ENCODE measurements at places on chromosomes 11 and 22. TPM values are rescaled to one million over a fixed set of nuclear protein-coding genes. Genes with fewer than 3 reads are reported as not detected.

DNA sequence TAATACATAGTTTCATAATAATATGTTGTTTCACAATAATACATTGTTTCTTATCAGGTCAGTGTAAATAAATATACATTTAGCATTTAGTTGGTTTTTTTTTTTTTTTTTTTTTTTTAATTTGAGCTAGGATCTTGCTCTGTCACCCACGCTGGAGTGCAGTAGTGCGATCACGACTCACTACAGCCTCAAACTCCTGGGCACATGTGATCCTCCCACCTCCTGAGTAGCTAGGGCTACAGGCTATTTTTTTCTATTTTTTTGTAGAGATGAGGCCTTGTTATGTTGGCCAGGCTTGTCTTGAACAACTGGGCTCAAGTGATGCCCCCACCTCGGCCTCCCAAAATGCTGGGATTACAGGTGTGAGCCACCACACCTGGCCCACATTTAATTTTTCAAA, 43.5 kb downstream of the MIAT start:
- DNase-seq = no peak

- DNase-seq = no peak
Measured at GRCh38 chr22:42446151-42446550, 13.9 kb upstream of the NFAM1 start.

RAB39A gene
- not detected for total RNA-seq

DNA sequence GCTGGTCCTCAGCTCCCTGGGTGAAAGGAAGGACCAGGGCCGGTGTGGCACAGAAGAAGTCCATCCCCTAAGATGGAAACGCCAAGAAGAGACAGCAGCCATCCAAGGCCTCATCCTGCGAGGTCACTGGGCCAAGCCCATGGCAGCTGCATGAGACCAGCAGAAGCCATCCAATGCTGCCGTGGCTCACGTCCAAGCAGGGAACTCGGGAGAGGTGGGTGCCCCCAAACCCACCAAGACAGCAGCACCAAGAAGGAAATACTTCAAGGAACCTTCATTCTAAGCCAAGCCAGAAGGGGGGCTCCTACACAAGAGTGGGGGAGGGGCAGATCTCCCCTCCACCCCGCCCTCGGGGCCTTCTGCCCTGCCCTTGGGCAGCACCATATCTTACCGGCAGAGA, 49.6 kb downstream of the IGSF9B start:
- DNase-seq = no peak

DNA sequence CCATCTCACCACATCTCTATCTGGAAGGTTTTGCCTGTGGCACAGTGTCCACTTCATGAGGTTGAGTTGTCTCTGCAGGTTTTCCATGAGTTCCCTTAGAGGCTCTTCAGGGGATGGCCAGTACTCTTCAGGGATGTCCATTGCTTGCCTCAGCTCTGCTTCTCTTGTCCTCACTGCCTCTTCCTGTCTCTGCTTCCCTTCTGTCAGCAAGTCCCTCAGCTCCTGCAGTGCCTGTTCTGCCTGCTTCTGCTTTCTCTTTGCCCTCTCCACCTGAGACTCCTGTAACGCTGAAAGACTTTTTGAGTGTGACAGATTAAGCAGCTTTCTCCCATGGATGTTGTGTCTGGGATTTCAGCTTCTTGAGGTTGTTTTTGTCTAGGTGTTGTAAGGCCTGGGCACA, 38.2 kb upstream of the MRPL17 start:
- DNase-seq = no peak

DNA sequence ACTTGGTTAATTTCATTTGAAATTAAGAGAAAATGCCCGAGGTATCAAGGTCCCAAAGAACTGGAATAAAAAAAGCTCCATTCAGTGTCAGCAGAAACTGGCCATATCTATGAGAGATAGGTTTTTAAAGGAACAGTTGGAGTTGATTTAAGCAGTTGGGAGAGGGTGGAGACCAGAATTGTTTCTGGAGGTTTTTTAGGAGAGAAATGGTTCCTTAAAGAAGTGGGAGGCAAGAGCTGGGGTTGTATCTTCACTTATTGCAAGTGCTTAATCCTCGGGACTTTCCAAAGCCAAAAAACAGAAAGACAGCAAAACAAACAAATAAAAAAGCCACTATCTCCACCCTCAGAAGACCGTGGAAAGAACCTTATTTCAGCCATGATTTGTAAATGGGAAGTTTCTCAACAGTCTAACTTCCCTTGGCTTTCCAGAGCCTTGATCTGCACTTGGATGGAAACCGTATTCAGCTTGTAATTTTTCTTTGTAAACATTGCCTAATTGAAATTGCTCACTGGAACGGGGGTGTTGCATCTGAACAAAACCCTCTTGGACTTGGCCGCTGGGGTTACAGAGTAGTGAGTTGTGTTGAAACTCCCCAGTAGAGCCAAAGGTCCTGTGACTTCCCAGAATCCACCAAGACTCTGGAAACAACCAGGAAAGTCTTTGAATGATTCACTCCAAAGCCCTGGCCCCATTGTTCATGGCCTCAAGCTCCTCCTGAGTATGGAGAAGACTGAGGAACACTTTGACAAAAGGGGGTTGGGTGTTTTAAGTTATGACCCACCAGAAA, 115.6 kb downstream of the SLC1A2 start:
- no peak for DNase-seq

- DNase-seq = no peak
Measured at GRCh38 chr11:56849250-56849649, 100.8 kb upstream of the OR9G4 start.

GRCh38 chr11:6988506-6988905, 31.6 kb downstream of the ZNF214 start:
- no peak for DNase-seq

- DNase-seq = no peak
Measured at GRCh38 chr22:23708270-23708669, 17.5 kb downstream of the RGL4 start.

CHRNA10 gene
- total RNA-seq = 2.7 TPM

- no peak for DNase-seq
Measured at GRCh38 chr11:119974467-119974866, 163.4 kb downstream of the TRIM29 start.

DNA sequence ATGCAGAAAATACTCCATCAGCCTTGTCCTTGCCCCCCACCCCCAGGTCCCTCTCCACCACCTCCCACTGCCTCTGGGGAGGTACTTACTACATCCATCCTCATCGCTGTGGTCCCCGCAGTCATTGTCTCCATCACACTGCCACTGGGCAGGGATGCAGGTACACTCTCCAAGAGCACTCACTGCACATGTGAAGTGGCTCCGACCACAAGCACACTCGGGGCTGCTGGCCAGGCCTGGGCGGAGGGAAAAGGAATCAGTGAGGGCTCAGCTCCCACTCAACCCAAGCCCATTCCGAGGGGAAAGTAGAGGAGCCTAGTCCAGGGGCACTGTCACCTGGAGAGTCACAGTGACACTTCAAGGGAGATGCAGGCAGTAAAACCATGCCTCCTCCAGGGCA, 15.7 kb downstream of the LRP4 start:
- DNase-seq = no peak

GRCh38 chr11:15613789-15614188, 499.1 kb downstream of the INSC start:
- no peak for DNase-seq

SAAL1 gene
- 43.5 TPM for total RNA-seq

C1QTNF4 gene
- 0.19 TPM for total RNA-seq

GRCh38 chr11:117734601-117735024, 62.4 kb downstream of the DSCAML1 start:
- no peak for DNase-seq

DNA sequence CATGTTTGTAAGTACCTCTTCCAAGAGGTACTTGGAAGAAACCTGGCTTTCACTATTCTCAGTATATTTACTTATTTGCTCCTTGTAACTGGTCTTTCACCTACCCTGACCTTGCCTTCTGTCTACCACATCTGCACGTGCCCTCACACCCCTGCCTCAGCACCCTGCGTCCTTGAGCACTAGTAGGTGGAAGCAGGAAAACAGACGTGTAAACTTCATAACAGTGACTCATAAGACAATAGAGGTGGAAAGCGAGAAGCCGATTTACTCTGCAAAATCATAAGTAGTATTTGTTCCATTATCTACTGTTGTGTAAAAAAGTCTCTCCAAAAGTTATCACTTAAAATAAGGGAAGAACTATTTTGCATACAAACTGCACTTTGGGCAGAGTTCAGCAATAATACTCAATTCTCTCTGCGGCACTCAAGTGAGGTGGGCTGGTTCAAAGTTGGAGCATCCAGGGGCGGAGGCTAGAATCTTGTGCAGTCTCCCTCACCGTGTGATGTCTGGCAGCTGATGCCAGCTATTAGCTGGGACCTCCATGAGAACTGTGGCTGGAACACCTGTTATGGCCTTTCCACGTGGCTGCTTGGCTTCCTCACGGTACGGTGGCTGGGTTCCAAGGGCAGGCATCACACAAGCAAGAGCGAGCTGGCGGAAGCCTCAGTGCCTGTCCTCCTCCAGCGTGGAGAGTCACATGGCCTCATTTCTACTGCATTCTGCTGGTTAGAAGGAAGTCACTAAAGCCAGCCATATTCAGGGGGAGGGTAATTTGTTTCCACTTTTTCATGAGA, 30.4 kb downstream of the PACS1 start:
- peak; percentile 91 for DNase-seq

DNA sequence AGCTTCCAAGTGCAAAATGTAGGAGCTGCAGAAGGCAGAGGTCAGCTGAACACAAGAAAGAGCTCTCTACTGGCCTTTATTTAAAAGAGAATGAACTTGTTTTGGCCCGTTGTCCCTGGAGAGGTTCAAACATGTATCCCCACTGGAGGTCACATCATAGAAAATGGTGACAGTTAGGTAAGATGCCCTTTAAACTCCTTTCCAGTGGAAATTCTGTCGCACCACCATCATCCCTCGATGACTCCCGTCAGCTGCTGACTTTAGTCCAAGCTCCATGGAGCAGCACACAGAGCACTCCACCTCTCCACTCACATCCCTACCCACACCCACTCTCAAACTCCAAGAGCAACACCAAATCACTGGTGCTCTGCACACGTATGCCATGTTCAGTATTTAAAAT, 15.2 kb upstream of the P4HA3 start:
- no peak for DNase-seq

- no peak for DNase-seq
Measured at GRCh38 chr11:113715882-113716625, 9.9 kb upstream of the TMPRSS5 start.

SMIM35 gene
- total RNA-seq = 0.28 TPM

GRCh38 chr11:83361831-83362230, 75.7 kb upstream of the CCDC90B start:
- no peak for DNase-seq

ATF4 gene
- 392 TPM for total RNA-seq

DNA sequence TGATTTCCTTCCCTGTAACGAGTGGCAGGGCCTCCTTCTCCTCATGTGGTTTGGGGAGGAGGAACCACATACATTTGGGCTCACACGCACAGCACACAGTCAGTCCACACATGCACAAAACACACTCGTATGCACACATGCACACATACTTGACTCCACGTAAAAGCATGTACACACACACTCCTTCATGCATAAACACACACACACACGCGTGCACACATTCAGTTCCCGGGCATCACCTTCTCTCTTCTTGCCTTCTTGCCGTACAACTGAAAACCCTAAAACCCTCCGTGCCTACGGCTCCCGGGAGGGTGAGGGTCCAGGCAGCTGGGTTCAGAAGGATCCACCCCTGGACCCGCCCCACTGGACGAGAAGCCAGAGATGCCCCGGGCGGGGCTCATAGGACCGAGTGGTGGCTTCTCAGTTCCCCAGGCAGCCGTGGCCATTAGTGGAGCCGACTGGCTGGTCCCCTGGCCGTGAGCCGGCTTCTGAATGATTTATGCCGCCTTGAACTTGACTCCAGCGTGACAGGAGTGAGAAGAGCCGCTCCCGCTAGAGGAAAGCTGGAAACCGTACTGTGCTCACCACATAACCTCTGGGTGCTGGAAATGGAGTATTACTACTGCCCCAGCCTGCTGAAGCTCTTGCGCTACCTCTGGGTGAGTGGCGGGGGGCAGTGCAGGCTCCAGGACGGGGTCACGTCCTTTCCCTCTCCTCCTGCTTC, 117.4 kb downstream of the KIAA1671 start:
- peak; percentile 83 for DNase-seq

DNA sequence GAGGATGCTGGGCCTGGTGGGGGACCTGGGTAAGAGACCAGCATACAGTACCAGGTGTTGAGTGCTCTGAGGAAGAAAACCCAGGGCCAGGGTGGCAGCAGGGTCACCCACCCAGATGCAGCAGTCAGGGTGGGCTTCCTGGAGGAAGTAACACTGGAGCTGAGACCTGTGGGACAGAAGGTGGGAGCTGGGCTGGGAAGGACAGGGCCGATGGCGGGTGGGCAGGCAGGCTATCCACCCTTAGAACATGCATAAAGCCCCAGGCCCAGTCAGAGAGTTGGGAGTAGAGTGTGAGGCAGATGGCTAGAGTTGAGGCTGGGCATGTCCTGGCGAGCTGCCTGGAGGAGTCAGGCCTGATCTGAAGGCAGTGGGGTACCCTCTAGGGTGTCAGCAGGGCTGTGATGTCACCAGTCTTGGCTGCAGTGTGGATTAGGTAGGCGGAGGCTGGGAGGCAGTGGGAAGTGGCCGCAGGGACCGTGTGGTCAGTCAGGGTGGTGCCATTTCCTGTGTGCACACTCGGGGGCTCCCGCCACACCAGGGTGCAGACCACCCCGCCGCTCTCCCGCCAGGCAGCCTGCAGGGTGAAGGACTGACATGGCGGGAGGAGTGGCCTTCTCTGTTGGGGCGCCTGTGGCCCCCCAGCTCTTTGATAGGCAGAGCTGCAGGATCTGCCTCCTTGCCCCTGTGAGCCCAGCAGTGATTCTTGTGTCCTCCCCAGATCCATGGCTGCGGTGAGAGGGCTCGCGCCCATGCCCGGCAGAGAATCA, 35.3 kb downstream of the IGHMBP2 start:
- DNase-seq = no peak

NXPE4 gene
- not detected for total RNA-seq

- no peak for DNase-seq
Measured at GRCh38 chr22:37365950-37366349, 61.3 kb downstream of the ELFN2 start.

GRCh38 chr11:2759228-2760195, 59.7 kb upstream of the KCNQ1OT1 start:
- no peak for DNase-seq

SLC25A22 gene
- 90.3 TPM for total RNA-seq

DNA sequence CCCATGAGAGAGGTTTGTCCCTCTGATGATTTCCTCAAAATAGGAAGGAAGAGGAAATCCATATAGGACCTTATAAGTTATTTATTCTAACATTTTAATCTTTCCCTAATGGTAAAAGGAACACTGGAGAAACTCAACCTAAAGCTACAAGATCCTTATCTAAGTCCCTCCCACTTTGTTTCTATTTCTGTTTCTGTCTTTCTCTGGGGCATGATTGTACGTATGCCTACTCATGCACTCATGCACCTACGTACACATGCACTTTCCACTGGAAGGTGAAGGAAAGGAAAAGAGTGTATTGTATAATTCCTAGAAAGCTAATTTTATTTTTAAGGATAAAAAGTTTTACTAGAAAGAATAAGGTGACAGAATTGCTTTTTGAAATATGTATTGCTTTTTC, 125.0 kb downstream of the RAB38 start:
- DNase-seq = no peak

Measured in activated CD4-positive, alpha-beta T cell treated with anti-CD3 and anti-CD28 coated beads, Interleukin-2, amount 10 ng/mL, durations not matched to agents 24 days and 14 days (primary cell).